ENCODE measurements at places on chromosomes 13 and 19. TPM values are rescaled to one million over a fixed set of nuclear protein-coding genes. Genes with fewer than 3 reads are reported as not detected.

DNA sequence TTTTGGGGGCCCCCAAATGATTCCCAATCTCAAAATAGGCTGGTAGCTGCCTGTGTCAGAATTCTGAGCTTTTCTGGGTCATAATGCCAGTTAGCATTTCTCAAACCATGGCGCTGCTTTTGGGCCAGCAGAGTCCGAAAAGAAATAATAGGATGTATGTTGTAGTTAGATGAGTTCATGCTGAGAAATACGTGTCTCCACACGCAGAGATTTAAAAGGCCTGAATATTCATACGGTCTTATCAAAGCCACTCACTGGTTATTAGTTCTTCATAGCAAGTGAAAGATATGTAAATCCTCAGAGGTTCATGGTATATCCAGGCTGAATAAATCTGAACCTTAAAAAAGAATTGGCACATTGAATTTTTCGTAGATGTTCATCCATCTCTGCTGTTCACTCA lies 124.5 kb downstream of the SHISA2 start:
- no peaks in the 10 kb centered on the region for H3K4me1 ChIP-seq
- H3K4me3 ChIP-seq, result no peak overlapping the region
- H3K27ac ChIP-seq, result no peak overlapping the region
- no peaks in the 10 kb centered on the region for H3K36me3 ChIP-seq
- H3K27me3 ChIP-seq, result no peaks in the 10 kb centered on the region
- DNase-seq, result no peak

GRCh38 chr19:15453091-15453578 lies 3.4 kb upstream of the WIZ start:
- H3K4me1 ChIP-seq, result peaks cover 12% of the 10 kb centered on the region
- DNase-seq, result no peak
- no peak overlapping the region for H3K4me3 ChIP-seq
- peaks cover 35% of the 10 kb centered on the region for H3K36me3 ChIP-seq

DNA sequence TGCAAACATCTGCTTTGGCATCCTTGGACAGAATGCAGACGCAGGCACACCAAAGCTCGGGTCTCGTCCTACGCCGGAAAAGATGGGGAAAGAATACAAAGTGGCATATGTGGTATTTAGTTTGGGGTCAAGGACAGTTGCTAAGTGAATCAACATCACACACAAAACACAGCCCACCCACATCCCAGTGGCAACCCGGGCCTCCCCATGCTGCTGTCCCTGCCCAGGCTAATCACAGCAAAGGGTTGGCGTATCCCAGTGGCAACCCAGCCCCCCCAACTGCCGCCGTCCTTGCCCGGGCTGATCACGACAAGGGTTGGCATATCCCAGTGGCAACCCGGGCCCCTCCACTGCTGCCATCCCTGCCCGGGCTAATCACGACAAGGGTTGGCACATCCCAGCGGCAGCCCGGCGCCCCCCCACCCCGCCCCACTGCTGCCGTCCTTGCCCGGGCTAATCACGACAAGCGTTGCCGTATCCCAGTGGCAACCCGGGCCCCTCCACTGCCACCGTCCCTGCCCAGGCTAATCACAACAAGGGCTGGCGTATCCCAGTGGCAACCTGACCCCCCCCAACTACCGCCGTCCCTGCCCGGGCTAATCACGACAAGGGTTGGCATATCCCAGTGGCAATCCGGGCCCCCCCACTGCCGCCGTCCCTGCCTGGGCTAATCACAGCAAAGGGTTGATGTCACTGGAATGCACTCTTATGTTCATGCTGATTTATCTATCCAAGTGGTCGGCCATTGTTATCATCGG lies 167.8 kb upstream of the SOX1 start:
- no peak overlapping the region for H3K4me3 ChIP-seq
- peaks cover 1% of the 10 kb centered on the region for H3K27me3 ChIP-seq
- no peak for DNase-seq
- H3K36me3 ChIP-seq, result no peaks in the 10 kb centered on the region
- no peaks in the 10 kb centered on the region for H3K4me1 ChIP-seq

EID2B gene
- total RNA-seq, result 3.4 TPM

DNA sequence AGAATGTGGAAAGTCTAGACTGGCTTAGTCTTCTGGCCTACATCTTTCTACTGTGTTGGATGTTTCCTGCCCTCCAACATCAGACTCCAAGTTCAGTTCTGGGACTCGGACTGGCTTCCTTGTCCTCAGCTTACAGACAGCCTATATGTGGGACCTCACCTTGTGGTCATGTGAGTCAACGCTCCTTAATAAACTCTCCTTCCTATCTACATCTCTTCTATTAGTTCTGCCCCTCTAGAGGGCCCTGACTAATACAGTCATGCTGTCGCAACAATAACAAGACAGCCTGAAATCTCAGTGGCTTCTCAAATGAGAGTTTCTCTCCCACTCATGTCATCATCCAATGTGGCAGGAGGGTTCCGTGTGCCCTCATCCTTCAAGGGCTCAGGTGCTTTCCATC lies 347.8 kb downstream of the MZT1 start:
- no peak overlapping the region for H3K4me3 ChIP-seq
- H3K27me3 ChIP-seq, result no peaks in the 10 kb centered on the region
- DNase-seq, result no peak
- no peaks in the 10 kb centered on the region for H3K36me3 ChIP-seq
- H3K27ac ChIP-seq, result no peak overlapping the region
- H3K4me1 ChIP-seq, result no peaks in the 10 kb centered on the region

DNA sequence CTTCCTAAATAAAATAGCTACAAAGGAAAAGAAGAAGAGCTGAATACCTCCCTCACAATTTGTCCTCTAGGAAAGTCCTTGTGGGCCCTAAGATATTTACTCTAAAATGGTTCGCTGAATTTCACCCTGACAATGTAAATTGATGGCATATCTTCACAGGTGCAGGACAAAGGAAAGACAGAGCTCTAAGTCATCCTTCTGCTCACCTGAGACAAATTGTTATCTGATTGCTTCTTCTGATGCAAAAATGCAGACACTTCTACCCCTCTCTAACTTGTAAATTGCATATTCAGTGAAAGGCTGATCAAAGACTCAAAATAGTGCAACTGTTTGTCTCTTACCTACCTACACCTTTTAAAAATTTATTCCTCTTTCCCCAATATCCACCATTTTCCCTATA lies 747.2 kb upstream of the PRR20A start:
- H3K27ac ChIP-seq, result no peak overlapping the region
- H3K27me3 ChIP-seq, result no peaks in the 10 kb centered on the region
- H3K4me3 ChIP-seq, result no peak overlapping the region
- H3K4me1 ChIP-seq, result no peaks in the 10 kb centered on the region
- no peaks in the 10 kb centered on the region for H3K36me3 ChIP-seq

- DNase-seq, result peak; percentile 74
- peak overlapping the region; percentile 37 for H3K4me3 ChIP-seq
- peak overlapping the region; percentile 5 for H3K27ac ChIP-seq
- peaks cover 53% of the 10 kb centered on the region for H3K36me3 ChIP-seq
- peaks cover 63% of the 10 kb centered on the region for H3K4me1 ChIP-seq
These were observed 13.1 kb downstream of the GRAMD1A start for GRCh38 chr19:35013041-35013819.

CIRBP gene
- total RNA-seq, result 253 TPM

SLC10A2 gene
- total RNA-seq, result not detected

KLF16 gene
- total RNA-seq, result 42.8 TPM

DNA sequence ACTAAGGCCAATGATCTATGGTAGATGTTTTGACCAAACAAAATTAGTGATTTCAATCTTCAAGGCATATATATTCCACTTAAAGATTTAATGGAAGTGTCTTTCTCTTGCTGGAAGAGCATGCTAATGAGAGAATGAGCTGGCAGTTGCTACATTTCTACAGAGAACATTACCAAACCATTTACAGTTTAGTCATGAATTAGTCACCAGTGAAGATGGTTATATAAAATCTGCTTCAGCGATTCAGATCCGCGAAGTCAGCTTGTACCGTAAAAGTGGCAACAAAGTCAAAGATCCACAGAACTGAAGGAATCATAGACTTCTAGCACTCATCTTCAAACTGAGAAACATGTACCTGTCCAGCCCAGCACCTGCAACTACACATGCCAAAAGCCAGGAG lies 156.3 kb downstream of the SLITRK5 start:
- no peaks in the 10 kb centered on the region for H3K27me3 ChIP-seq
- no peak overlapping the region for H3K27ac ChIP-seq
- H3K4me1 ChIP-seq, result no peaks in the 10 kb centered on the region

All from CD8-positive, alpha-beta memory T cell (primary cell).